ENCODE measurements at places on chromosomes 2 and 18. TPM values are rescaled to one million over a fixed set of nuclear protein-coding genes. Genes with fewer than 3 reads are reported as not detected.

- no peak for DNase-seq
Observed at GRCh38 chr18:77254711-77255405, 5.2 kb downstream of the GALR1 start.

DNA sequence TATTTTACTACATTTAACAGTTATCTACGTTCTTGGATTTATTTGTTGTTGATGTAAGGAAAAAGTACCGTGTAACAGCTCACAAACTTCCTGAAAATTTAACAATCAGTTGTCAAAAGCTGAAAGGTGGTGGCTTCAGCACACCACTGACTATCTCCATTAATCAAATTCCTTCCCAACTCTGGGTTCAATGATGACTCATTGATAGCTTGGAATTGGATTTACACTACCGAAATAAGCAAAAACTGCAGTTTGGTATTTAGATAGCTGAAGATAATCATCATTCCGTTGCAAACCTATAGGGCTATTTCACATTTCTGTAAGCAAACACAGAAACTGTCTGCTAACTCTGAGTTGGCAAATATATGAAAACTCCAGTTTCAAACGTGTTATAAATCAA, 322.3 kb upstream of the TFPI start:
- no peak for DNase-seq

Gene ALPI
- 6.5 TPM for total RNA-seq

Gene ATP6V1C2
- total RNA-seq: 0.93 TPM

Gene FN1
- 902 TPM for total RNA-seq

Gene LBX2
- 2.8 TPM for total RNA-seq

- no peak for DNase-seq
Observed at GRCh38 chr2:136168720-136169119, 50.8 kb upstream of the CXCR4 start.

DNA sequence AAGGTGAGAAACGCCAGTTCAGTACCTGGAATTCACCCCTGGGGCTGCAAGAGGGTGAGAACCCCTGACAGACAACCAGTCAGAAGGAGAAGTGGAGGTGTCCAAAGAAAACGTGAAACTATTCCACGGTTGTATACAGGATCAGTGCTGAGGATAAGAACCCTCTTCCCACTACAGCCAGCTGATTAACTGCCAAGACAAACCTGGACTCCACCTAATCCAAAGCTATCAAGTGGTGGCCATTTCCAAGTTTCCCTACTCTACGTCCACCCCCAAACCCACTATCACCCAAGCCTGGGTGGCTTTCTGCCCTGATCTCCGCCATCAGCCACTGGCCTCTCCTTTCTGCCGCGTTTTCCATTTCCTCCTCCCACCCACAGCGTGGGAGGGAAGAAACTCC, 312.3 kb upstream of the ID2 start:
- DNase-seq: no peak

DNA sequence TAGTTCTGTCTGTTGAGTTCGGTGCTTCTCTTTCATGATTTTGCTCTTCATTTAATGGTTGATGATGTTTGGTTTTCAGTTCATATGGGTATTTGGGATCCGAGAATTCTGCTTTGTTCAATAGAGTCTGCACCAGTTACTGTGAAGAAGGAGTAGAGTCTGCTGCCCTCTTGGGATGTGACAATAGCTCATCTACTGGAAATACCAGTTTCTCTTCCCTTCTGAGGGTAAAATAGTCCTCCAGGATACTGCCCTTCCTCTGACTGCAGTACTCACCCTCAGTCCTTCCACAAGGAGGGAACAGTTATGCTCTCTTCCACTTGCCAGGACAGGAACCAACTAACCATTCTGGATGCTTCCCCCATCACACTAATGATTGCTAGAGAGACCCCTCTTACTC, 12.5 kb upstream of the TNFAIP6 start:
- no peak for DNase-seq

DNA sequence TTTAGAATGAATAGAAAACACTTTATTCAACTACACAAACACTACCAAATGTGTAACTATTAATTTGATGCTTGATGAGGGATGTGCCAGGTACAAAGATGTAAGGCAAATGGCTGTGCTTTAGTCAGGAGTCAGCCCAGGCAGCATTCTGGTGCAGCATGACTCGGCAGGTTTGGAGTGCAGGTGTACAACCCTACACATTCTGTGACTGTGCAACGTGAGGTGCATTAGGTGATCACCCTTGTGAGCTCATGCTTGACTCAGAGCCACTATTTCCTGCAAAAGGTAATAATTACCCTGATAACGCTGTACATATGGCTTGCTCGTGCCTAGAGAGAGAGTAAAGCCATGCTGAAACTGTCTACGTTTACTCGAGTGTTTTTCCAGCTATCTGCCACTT, 288.7 kb upstream of the DSEL start:
- no peak for DNase-seq

DNA sequence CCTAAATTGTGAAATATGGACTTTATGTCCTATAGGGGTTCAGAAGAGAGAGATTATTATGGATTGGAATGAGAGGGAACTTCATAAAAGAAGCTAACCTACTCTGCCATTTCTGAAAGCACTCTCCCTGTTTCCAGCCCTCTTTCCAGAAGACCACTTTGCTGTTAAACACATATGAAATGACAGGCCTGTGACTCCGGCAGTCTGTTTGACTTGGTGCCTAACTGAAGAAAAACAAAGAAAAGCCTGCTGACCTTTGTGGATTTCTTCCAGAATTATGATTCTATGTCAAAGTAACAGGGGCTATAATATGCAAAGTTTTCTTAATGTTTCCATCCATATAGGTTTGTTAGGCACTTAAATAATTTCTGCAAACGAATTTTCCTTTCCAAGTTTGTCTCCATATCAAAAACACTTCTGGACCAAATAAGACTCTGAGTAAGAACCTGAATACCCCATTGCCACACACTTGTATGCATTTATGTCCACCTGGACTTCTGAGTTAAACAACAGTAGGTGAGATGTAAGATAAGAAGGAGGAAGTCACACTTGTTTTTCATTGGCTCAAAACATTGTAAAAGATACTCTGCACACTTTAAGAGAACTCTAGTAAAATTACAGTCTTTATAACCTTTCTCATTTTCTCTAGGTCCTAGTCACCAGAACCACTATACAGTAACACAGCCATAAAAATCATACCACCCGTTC, 111.7 kb downstream of the PIEZO2 start:
- no peak for DNase-seq

DNA sequence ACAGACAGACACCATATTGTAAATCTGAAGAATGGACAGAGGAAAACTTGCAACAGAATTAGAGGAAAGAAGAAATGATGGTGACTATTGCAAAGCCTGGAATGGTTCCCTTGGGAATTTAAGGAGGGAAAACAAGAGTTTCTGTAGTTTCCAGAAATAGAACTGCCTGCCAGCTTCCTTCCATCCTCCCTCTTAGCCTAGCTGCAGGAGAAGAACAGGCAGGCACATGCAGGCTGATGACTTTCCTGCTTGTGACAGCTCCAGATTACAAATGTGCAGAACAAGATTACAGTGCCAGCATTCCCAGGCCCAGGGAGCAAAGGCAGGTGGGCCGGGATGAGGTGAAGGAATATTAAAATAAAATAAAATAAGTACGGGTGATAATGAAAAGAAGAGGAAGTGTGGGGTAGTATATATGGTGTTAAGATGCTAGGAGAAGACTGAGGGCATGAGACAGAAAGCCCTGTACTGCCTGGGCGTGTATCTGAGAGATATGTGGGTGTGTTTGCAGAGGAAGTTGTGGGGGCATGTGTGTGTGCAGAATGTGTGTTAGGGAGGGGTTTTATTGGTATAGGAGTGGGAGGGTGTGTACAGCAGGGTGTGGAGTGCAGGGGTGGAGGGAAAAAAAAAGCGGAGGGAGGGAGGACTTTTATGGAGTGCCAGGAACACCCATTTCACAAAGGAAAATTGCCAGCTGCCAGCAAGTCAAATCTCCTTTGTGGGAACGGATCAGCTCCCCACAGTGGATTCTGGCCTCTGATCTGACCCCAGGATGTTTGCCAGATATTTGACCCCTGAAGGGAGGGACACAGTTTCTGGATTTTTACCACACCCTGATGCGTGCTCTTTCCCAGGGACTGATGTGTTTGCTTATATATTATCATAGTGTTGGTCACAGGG, 43.9 kb upstream of the NEMP2 start:
- DNase-seq: no peak

Gene DPP4
- total RNA-seq: 55.9 TPM

Gene DYNAP
- total RNA-seq: not detected

DNA sequence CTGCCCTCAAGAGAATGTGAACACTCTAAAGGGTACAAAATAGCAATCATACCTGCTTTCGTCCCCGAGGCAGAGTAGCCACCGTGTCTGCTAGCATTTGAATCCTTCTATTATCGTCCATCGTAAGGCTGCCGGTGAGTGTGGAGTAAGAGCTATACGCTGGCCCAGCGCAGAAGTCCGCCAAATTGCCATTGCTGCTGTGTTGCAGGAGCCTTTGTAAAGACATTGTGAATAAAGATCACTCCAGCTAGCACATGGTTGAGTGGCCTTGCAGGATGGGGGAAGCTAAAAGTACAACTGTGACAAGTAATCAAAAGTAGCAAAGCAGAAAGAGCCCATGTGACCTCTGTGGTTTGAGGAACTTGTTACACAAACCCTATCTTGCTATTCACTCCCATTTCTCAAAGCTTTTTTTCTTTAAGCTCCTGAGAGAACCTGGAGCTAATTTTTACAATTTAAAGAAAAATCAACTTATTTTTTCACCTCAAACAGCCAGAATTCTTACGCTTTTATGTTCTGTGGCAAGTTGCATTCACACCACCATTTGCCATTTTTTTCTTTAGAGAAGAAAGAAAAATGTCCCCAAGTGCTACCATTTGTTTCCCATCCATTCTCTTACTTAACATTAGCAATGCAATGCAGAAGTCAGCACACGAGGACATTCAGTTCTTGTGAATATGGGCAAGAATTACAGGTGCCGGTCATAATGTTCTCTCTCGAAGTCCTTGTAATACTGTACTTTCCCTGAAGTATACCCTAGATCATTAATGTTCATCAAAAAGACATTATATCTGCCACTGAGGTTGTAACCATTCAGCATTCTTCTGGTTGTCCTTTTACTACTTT, at the start of gene CYTIP:
Gene CYTIP (minus strand): TSS at position 295 of the 846 bp plus-strand sequence. CDS start 69 bp downstream, at position 226.
- DNase-seq: no peak

Measured in type B pancreatic cell (in vitro differentiated cells).